ENCODE measurements at places on chromosomes 2 and 18.

- no peak for DNase-seq
Observed at GRCh38 chr18:48294899-48295585, 114.1 kb downstream of the ZBTB7C start.

GRCh38 chr2:205731583-205731981, 49.3 kb downstream of the NRP2 start:
- no peak for DNase-seq

GRCh38 chr18:57801761-57802212, 1.3 kb downstream of the ATP8B1 start:
- DNase-seq: no peak

GRCh38 chr2:96158554-96158940, 13.3 kb upstream of the DUSP2 start:
- DNase-seq: no peak

DNA sequence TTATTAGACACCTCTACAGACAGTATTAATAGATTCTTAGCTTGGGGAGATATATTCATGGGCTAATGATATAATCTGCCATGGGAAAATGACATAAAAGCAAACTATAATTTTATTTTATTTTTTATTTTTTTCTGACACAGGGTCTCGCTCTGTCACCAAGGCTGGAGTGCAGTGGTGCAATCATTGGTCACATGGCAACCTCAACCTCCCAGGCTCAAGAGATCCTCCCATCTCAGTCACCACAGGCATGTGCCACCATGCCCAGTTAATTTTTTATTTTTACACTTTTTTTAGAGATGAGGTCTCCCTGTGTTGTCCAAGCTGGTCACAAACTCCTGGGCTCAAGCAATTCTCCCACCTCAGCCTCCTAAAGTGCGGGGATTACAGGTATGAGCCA, 39.3 kb downstream of the RTN4 start:
- no peak for DNase-seq

DNA sequence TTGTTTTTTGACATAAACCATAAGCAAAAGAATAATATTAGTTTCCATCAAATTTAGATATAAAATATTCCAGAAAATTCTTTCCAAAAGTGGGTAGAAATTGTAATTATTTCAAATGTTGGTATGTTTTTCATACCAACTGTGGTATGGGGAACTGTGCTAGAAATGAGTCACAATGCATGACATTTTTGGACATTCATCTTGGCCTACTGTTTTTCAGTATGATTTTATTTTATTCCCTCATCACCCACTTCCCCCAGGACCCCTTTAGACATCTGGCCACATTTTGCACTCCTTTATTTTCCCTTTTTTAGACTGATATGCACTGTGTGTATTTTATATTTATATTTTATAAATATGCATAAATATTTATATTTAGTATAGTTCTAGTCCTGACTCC, 97.1 kb downstream of the DPP4 start:
- DNase-seq: no peak

- no peak for DNase-seq
Observed at GRCh38 chr2:128585706-128586105, 267.0 kb upstream of the HS6ST1 start.

DNA sequence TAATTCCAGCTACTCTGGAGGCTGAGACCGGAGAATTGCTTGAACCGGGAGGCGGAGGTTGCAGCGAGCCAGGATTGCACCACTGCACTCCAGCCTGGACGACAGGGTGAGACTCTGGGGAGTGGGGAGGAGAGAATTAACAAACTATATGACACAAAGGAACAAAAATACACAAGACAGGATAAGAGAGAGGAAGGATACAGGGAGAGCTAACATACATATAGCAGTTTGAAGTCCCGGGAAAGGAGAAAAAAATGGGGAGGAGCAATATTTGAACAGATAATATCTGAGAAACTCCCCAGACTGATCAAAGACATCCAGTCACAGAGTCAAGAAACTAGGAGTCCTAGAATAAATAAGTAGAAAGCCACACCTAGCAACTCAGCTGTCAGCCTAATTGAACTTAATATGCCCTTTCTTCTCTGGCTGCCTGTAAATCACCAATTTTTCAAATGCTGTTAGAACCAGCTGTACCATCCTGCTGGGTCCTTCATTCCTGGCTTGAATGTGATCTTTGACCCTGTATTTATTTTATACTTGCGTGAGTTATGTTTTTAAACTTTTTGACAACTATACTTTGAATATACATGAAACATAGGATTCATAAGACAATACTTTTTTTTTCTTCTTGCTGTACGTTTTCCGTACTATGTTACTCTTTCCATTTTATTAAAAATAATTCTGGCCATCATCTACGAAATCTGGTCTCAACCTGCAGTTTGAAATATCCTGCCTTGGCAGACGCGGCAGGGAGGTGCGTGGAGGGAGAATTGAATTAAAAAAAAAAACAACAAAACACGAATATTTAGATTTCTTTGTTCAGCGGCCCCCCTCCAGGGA, 876 bp upstream of the CYP27A1 start:
- no peak for DNase-seq

- DNase-seq: no peak
Observed at GRCh38 chr2:65931056-65931455, 498.7 kb upstream of the SPRED2 start.

- DNase-seq: no peak
Observed at GRCh38 chr2:60526623-60527022, 26.8 kb downstream of the BCL11A start.

DNA sequence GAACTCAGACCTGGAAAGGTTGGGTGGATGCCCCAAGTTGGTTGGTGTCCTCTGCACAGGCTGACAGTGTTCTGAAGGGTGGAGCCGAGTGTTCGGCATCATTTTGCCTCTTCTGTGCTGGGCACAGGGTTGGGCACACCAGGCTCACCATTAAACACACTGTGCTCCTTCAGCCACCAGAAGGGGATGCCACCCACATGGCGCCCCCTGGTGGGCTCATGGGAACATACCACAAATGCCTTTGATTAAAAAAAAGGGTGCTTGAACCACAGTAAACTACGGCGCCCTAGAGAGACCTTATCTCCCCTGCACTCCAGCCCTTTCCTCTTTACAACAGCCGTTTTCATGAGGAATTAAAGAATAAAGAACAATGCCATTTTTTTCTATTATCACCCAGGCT, 89.4 kb downstream of the CELF4 start:
- DNase-seq: no peak

- no peak for DNase-seq
Observed at GRCh38 chr2:32990556-32990955, 43.8 kb downstream of the LTBP1 start.

GRCh38 chr2:10254373-10255188, 48.1 kb upstream of the HPCAL1 start:
- no peak for DNase-seq

DNA sequence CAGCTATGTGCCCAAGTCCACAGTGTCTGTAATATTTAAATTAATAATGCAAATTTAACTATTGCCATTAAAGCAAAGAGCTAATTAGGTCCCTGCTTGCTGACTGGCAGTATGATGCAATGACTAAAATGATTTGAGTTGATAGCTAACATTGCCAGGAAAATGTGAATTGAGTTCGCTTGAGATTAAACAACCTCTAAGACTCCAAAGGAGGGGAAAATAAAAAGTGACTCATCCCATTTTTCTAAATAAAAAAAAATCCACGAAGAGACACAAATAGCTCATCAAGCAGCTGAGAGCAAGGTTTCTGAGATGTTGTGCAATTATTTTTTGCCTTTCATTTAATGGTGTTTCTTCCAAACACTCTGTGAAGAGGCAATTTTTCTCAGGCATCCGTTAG, 413.0 kb downstream of the MTX2 start:
- DNase-seq: no peak

DNA sequence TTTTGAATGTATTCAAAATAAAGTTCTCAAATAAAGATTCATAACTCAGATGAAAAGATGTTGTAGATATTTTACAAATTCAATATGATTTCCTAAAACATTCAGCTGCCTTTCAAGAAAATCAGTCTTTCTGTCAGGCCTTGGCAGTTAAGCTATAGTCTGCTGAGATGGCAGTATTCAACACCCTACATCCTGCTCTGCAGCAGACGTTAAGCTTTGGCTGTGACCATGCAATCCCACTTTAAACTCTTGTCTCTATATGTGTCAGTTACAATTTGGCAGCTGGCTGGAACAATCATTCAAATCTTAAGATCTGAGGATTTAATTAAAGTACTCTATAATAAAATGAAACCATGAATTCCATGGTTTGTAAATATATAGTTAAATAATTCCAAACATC, 567.3 kb upstream of the ZNF804A start:
- DNase-seq: no peak
